Activated CD4-positive, CD25-positive, alpha-beta regulatory T cell (primary cell): ENCODE measurements at places on chromosomes 5 and 9.

- DNase-seq: no peak
Observed at GRCh38 chr5:118952992-118953651, 35.2 kb downstream of the DTWD2 start.

GRCh38 chr5:170280011-170280493, 17.5 kb downstream of the LCP2 start:
- DNase-seq: no peak

DNA sequence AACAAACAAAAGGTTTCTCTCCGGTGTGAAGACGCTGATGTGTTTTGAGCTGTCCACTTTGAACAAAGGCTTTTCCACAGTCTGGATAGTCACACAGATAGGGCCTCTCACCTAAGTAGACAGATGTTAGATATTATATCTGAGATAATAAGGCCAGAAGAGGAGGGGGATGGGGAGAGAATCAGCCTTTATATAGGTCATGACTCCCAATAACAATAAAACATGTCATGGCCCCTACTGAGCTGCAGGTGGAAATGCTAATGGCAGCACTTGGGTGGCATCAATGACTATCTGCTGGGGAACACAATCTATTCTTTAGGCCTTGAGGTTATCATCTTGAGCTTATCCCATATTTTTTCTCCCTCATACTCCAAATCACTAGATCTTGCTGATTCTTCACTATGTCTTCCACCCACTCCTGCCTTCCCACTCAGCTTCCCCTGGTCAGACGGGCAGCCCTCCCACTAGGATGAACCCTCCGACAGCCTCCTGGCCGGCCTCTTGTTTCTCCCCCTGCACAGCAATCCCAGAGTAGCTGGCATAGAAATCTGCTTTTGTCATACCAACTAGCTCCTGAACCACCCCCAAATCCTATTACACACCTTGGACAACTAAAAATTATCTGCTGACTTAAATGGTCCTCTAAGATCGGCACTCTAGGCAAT, 11.5 kb upstream of the SLC35D2 start:
- DNase-seq: no peak

DNA sequence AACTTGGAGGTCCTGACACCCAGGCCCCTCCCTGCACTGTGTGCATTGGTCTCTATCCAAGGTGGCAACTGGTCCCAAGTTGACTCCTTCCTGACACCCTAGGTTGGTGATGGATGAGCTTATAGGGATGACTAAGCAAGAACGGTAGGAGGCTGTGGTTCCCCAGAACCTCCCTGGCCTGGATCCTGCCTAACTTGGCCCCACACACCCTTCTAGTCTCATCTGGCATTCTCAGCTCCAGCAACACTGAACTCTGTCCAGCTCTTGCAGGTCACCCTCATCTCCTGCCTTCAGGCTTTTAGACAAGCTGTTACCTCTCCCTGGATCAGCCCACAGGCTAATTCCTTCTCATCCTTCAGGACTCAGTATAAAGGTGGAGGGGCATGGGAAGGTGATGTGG, 16.5 kb downstream of the AQP3 start:
- no peak for DNase-seq

GRCh38 chr5:53067641-53068040, 41.9 kb downstream of the MOCS2 start:
- no peak for DNase-seq

DNA sequence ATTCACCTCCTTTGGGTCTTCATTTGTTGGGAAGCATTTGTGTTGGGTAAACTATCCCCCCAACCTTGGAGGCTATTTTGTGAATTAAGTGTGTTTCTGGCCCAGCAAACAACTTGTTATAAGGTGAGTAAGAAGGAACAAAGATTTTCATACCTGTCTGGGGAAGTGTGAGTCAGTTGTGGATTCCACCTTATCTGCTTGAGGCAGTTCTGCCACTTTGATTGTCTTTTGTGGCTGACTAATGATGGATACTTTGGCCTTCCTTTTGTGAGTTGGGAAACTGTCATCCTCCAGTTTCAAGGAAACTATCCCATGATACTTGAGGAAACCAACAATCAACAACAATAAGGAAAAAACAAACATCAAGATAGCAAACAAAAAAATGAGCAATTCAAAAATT, 24.6 kb upstream of the CER1 start:
- no peak for DNase-seq

GRCh38 chr5:141952020-141952419, 6.0 kb downstream of the PCDH12 start:
- no peak for DNase-seq

DNA sequence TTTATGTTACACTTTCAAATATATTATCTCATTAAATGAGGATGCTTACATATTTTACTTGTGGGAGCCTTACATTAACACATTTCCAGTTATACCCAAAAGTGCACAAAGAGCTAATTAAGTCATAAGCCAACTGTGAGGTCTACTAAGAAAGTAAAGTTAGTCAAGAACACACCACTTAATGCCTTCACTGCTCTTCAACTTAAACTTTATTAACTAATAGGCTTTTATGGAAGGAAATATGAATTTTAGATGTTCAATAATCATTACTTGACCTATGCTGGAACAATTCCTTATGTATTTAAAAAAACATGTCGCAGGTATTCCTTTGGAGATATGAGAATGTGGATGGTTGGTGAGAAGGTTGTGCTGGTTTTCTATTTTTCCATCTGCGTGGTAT, 3.4 kb downstream of the ST8SIA4 start:
- DNase-seq: no peak

- DNase-seq: no peak
Observed at GRCh38 chr5:1809416-1810035, 8.3 kb downstream of the NDUFS6 start.

- DNase-seq: no peak
Observed at GRCh38 chr5:133370036-133370831, 242.1 kb downstream of the FSTL4 start.
